SK-N-SH treated with all-trans-retinoic acid at 6 μM for 48 hours (cell line): ENCODE measurements at places on chromosomes 3 and 15.

GRCh38 chr3:46921871-46922271 lies 44.4 kb downstream of the PTH1R start:
- ATAC-seq, result no peak

DNA sequence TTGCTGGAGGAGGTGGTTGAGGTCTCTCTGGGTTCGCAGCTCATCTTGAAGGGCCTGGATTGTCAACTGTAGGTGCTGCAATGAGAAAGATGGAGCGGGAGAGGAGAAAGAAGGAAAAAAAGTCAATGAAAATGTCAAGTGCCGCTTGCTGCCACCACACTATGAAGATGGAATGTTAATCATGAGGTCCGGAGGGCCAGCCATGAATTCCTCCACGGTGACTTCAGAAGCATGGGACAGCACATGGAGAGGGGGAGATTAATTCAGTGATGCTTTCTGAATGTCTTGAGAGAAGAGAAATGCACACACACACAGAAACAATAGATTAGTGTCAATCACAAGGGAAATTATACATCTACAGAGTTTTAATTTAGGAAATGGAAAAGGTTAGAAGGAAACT lies 171.9 kb downstream of the ERC2 start:
- ATAC-seq, result no peak

- ATAC-seq, result no peak
These were observed 518.1 kb downstream of the ROBO1 start for GRCh38 chr3:79249701-79250100.

- no peak for ATAC-seq
These were observed 30.5 kb upstream of the TIPARP start for GRCh38 chr3:156643729-156644389.

DNA sequence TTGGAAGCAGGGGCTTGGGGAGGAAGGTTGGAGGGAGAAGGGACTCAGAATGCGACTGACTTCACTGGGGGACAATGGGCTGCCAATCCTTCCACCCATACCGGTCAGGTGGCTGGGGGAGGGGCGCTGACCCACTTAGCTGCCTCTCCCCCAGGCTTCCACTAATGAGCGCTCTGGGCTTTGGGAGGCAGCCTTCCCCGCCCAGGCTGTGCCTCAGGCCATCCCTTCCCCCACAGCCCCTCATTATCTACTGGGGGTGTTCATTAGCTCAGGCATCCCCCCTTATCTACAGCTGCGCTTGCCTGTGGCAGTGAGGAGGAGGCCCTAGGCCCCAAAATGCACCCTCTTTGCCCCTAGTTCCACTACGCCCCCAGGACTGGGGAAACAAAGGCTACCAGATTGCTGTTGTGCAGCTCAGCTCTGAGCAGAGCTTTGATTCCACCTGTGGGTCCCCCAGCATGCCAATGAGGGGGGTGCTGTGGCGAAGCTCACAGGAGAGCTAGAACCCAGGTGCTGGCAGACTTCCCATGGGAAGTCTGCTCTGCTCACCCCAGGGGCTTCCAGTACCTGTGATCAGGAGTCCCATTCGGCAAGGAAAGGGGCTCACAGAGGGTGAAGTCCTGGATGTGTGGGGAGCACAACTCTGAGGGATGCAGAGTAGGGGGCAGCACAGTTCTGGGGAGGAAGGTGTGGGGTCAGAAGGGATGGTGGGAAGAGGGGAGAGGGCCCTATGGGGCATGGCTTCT lies 29.4 kb upstream of the SEMA3F start:
- no peak for ATAC-seq

DNA sequence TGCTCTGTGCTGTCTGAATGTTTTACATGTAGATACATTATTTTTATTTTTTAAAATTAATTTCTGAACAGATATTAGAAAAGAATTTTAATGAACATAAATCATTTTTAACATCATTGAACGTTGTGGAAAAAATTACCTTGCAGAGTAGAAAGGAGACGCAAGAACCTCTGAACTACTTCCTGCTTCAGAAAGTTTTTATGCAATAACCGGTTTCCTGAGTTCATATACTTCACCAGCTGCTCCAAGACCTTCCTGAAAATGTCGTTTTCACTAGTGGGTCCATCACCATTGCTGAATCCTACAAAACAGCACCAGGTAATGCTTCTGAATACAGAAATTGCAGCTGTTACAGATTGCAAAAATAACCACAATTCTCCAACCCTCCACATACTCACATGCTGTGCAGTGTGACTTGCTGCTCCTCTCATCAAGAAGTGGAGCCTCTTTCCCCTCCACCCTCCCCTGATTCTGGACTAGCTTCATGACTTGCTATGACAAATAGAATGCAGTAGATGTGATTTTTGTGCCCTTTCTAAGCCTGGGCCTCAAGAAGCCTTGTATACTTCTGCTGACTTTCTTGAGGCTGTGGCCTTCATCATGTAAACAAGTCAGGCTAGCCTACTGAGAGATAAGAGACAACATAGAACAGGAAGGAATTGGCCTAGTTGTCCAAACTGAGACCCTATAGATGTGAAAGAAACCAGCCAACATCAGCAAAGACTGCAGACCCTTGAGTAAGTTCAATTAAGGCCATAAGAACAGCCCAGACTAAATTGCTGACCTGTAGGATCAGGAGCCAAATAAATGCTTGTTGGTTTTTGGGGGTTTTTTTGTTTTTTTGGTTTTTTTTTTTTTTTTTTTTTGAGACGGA lies 80.4 kb downstream of the TRANK1 start:
- no peak for ATAC-seq

- no peak for ATAC-seq
These were observed 318.7 kb upstream of the STT3B start for GRCh38 chr3:31213869-31214486.

- no peak for ATAC-seq
These were observed 40.8 kb upstream of the KLF13 start for GRCh38 chr15:31285772-31286261.

- ATAC-seq, result no peak
These were observed 489.7 kb upstream of the LMCD1 start for GRCh38 chr3:8011902-8012301.

DNA sequence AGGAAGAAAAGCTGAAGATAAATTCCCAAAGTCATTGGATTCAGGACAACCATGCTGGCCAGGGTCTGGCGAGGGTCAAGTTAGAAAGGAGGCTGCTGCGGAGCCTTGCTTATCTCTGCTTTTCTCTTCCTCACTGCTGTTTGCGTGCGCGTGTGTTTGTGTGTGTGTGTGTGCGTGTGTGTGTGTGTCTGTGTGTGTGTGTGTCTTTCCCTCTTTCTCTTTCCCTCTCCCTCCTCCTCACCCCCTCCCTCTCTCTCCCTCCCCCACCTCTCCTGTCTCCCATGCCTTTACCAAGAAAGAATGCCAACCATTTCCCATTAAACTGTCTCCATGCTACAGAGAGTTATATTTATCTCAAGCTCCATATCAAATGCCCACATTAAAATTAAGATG lies at the start of gene COLQ:
COLQ (minus strand) TSS at position 134 of the 393 bp plus-strand sequence; CDS start at position 53, 81 bp downstream.
- peak; percentile 56 for ATAC-seq

DNA sequence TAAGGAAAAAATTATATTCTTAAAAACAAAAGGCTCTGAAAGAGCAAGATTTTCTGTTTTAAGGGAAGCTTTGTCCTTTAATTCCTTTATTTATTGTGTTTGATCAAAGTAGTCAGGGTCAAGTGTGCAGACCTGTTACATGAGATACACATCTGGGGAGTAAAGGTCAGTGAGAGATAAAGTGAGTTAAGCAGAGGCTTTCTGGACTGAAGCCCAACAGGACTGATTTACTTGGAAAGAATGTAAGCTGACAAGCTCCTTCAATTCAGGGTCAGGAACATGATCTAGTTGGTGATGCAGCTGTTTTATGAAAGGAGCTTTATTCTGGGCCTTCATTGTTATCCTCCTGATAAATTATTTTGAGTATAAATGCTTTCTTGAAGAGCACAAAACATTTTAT lies 20.7 kb upstream of the OTOL1 start:
- ATAC-seq, result no peak
